ENCODE measurements at places on chromosomes 5 and 9. TPM values are rescaled to one million over a fixed set of nuclear protein-coding genes. Genes with fewer than 3 reads are reported as not detected.
A peak's percentile ranks its signal among the peaks of the same experiment; 100 is the strongest.

DNA sequence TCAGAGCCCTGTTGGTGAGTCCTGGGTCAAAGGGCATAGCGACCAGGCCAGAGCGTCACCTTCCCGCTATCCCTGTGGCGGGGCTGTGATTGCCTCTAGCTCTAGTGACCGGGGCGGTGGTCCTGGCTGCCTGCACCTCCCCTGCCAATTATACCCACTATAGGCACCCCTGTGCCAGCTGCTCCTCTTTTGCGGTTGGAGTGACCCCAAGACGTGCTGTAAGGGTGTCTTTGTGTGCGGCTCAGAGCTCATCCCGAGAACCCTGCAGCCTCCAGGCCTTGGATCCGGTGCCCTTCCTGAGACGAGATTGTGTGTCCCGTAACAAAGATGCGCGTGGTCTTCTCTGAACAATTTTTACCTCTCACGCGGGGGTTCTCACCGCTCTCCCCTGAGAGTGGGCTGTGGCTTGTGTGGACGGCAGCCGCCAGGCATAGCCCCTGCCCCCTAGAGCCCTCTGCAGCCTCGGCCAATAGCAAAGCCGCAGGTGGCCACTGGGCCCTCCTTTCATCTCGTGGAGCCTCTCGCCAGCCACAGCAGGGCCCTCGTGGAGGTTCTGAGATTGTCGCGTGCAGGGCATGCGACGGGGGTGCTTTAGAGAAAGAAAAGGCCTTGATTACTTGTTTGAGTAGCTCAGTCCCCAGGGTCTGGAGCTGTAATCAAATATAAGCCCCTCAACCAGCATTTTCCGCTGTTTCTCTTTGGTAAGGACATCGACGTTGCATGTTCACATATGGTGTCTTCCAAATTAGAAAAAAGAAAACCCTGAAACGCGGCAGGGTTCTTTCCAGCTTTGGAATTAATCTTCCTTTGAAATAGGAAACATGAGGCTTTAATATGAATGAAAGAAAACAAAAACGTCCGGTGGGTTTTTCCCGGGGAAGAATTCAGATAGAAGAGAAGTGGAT, 10.7 kb downstream of the NKD2 start:
- no peak for DNase-seq

DNA sequence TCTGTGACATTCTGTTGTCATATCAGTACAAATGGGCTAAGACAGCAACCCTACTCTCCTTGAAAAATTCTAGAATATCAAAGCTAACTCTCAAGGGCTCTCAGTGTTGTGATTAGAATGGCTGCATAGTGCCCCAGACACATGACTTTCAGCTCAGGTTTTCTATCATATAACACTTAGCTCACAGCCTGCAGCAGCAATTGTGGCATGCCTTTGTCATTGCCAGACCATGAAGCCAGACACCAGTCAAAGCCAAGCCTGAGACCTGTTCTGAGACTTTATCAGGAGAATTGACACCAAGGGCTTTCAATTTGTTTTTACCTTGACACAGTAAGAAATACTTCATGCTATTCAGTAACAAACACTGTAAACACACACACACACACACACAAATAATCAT, 159.0 kb upstream of the SNX2 start:
- DNase-seq, result no peak

DNA sequence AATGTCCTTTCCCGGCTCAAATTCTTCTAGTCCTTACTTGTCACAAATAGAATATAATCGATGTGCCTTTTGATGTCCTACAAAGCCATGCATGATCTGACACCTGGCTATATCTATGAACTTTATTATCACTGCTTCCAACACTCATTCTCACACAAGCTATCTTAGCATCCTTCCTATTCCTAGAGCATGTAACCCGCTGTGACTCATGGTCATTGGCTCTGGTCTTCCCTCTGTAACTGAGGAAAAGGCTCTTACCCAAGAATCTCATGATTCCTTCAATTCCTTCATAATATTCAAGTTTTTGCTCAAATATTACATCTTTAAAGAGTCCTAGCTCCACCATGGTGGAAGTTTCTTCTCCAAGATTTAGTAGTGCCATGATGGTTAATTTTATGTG, 480.0 kb upstream of the PAPPA start:
- DNase-seq, result no peak

DNA sequence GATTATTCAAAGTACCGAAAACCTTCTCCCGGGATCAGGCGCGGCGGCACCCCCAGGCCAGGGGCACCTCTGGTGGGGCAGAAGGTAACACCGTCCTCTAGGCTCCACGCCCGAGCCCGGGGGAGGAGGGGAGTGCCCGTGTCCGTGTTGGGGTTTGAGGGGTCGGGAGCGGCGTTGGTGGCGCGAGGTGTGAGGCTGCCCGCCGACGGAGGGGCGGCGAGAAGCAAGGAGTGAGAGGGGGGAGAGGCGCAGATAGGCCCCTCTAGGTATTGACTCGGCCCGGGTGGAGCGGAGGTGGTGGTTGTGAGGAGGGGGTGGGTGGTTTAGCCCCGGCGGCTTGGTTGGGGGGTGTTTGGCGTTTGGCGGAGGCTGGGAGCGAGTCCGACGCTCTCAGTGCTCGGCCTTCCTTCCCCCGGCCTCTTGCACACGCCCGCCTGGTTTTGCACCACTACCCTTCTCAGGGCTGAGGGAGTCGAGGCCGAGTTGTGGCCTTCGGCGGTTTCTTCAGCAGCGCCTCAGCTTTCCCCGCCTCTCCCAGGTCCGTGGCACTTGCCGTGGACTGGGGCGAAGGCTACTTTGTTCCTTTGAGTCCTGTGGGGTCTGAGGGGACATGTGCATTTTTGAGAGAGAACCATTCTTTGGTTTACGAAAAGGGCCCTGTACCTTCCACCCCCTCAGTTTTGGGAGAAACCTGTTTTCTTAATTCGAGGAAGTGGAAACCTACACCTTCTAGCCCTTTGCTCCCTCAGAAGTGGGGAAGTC, 450 bp downstream of the GPBP1 start:
- no peak for DNase-seq

Gene ALDH1B1
- polyA plus RNA-seq, result 21.7 TPM

Gene PDE6A
- 0.09 TPM for polyA plus RNA-seq

DNA sequence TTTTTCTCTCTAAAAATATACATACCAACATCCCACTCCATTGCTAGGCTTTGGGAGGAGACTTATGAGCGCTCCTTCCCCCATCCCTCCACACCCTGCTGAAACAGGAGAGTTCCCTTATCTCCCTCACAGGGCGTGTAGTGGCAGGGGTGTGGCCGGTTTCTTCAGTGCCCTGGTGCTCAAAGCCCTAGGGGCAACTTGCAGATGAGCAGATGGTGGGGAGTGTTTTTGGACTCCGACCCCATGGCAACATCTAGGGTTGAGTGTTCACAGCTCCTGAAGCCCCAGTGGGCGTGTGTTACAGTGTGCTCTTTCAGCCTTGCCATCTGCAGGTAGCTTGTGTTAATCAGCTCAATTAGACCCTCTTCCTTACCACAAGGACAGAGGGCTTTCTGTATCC, 409.5 kb downstream of the MAT2B start:
- DNase-seq, result no peak

DNA sequence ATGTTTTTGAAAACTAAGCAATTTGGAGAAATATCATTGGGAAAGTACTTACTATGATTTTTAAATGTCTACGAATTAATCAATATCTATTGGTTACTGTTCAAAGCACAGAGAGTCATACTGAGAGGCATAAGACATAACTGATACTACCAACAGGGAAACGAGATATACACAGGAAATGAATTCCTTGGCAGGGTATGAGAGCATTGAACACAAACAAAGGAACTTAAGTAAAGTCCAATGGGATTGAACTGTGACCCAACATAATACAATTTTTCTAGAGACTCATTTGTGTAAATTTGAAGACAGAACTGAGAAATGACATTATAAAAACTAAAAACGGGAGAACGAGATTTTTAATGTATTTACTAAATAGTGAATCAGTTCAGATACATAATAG, 1.3 kb upstream of the ITGA1 start:
- DNase-seq, result no peak

- peak; percentile 65 for DNase-seq
Observed at GRCh38 chr5:156019571-156020180, 307.3 kb upstream of the SGCD start.

DNA sequence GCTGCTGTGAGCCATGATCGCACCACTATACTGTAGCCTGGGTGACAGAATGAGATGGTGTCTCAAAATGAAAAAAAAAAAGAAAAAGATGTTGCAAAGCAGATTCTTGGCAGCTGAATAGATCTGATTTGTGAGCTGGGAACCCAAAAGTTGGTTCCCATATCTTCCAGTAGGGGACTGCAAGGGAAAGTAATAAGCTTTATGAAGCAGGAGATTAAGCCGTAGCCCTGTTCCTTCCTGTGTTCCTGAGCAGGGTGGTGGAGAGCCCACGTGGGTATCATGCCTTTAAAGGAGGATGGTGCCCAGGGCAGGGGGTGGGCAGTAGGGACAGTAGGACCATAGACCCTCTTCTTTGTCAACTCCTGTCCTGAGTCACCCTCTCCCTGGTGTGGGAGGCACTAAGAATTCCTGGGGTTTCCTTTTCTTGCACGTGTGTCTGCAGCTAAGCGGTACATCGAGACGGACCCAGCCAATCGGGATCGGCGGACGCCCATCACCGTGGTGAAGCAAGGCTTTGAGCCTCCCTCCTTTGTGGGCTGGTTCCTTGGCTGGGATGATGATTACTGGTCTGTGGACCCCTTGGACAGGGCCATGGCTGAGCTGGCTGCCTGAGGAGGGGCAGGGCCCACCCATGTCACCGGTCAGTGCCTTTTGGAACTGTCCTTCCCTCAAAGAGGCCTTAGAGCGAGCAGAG, 37.9 kb downstream of the STOM start:
- no peak for DNase-seq
